ENCODE measurements at places on chromosomes 5 and 9.

- no peak for DNase-seq
Observed at GRCh38 chr5:143402553-143403333, 743 bp downstream of the NR3C1 start.

DNA sequence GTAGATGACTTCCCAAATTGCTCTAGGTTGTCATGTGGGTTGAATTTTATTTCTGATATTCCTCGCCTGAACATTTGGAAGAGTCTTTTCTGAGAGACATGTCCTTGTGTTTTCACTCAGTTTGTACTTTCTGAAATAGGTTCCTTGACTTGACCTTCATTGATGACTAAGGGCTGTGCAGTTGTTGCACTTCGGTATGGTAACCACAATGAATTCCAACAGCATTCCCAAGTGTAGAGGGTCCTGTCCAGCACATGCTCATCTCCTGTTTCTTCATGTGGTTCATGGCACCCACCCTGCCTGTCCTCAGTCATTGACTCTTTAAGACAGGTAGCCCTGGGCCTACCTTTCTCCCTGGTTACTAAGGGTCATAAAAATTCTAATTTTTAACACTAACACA, 527.8 kb downstream of the MTRR start:
- DNase-seq = peak; percentile 14

DNA sequence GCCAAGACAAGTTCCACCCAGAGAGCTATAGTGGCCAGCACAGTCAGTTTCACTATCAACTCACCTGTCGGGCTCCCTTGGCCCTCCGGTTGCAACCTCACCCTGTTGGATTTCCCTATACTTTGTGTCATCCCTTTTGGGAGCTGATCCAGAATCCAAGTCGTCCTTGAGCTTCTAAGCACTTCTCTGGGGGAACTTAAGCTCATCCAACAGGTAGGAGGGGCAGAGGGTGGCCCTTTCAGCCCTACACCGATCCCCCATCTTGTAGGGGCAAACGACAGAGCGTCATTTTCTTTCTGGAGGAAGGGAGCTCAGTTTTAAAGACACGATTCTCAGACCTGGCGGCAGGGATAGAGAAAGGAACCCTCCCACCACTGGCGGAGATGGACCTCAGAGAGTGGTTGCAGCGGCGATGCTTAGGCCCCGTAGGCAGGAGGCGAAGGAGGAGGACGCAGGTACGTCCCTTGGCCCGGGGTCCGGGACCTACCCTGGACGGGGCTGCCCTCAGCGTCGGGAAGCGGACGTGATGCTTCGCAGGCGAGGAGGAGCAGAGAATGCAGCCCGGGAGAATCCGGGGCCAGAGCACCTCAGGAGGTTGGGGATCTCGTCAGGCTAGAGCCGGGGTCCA, 519 bp downstream of the ZER1 start:
- DNase-seq = no peak

DNA sequence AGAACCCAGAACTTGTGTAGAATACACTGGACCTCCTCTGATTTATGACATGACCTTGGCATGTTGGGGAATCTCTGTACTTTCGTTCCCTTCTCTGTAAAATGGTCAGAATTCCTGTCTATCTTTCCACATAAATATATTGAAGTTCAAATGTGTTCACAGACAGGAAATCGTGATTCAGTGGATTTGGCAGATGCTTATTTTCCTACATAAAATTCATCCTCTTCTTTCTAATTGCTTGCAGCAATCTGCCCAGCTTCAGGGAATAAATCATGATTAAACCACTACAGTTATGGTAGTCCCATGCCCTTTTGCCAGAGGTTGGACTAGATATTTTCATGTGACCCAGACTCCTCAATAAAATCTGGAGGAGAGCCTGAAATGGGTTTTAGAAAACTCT, 52.1 kb upstream of the ARL15 start:
- DNase-seq = no peak

DNA sequence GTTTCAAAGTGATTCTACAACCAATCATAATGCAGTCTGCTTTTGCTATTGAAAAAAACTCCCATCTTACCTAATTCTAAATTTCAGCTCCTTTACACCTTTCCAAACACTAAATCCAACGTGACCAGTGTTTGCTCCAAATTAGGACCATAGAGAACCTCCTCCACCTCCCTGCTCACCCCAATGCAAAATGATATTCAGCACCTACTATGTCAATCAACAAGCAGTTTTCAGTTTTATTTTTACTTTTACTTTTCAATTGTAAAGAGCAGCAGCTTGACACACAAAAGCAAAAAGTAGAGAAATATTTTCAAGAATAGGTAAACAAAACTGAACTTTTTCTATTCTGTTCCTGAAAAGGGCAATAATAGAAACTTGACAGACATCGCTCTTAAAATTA, 3.4 kb downstream of the FAM13B start:
- DNase-seq = no peak

DNA sequence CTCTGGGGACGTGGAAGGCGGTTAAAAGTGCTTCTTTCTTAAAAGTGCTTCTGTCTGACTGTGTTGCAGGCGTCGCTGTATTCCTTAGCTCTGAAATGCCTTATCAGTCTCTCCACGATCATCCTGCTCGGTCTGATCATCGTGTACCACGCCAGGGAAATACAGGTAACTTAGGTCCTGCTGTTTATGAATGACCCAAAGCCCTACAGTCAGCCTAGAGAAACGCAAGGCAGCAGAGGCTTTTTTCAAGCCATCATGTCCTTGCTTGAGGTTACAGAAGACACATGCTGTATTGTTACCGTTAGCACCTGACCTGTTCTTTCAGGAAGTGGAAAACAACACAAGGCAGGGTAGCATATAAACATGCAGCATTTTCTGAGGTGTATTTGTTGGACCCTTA, 2.0 kb downstream of the KCNN2 start:
- DNase-seq = no peak

GRCh38 chr9:131982671-131983239, 96.9 kb downstream of the MED27 start:
- DNase-seq = no peak

DNA sequence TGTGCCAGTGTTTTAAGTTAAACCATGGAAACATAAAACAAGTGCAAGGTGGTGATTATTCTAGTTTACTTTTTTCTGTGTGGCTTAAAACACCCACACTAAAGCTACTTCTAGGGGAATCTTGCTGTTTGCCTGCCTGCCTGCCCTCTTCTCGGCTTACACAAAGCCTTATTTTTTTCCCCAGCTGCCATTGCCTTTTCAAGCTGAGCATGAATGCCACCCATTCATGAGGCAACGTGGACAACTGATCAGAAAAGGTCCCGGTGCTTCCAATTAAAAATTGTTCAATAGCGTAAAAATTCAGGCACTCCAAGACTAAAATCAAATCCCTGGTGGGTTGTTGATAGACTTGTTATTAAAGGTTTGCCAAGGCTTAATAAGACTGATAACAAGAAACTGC, 401.4 kb downstream of the TMEM161B start:
- DNase-seq = no peak

DNA sequence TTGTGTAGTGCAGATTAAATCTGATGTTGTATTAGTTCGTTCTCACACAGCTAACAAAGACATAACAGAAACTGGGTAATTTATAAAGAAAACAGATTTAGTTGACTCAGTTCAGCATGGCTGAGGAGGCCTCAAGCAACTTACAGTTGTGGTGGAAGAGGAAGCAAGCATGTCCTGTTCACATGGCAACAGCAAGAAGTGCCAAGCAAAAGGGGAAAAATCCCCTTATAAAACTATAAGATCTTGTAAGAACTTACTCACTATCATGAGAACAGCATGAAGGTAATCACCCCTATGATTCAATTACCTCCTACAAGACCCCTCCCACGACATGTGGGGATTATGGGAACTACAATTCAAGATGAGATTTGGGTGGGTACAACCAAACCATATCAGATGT, 238.6 kb upstream of the PRR16 start:
- no peak for DNase-seq

- no peak for DNase-seq
Observed at GRCh38 chr5:139524940-139525585, 36.1 kb upstream of the UBE2D2 start.

- no peak for DNase-seq
Observed at GRCh38 chr5:140806834-140807775, at the start of gene PCDHA4. TSS of gene PCDHA4 (plus strand) at chr5:140807068.

DNA sequence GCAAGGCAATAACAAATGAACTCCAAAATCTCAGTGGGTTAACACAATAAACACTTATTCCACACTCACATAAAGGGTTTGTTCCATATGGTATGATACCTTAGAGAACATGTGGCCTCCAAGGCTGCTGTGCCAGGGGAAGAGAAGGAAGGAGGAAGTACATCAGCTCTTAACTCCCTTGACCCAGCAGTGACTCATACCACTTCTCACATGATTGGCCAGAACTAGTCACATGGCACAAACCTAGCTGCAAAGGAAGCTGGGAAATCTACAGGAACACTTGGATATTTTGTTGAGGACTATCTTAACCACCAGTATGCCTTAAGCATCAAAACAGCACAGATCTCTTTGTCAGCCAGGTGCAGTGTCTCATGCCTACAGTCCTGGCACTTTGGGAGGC, 99.3 kb downstream of the SLIT3 start:
- DNase-seq = no peak

DNA sequence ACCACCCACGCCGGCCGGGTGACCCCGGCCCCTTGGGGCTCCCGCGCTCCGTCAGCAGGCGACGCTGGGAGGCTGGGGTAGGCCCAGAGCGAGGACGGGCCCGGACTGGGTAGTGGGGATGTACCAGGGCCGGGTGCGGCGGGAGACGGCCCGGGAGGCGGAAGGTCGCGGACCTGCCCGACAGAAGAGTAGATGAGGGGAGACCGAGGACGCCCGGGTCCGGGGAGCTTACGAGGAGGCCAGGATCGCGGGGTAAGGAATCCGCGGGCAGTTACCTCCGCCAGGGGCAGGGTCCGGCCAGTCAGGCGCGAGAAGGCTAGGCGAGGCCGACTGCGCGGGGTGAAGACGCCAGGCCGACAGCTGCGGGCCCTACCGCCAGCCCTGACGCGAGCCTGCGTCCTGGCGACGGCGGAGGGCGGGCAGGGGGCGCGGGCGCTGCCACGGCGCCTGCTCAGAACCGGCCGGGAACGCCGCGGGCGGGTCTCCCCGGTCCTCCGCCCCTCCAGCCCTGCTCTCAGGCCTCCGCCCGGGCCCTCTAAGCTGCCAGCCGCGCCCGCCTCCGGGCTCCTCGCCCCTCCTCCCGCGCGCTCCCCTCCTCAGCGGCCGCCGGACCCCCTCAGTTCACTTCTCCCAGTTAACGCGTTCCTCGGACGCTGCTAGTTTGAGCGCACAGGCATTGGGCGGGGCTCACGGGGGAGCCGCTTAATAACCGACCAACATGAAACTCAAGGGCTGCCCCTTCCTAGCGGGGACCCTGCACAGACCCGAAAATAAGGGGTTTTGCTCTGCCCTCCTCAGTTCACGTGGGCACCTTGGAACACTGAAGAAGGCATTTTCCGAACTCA, at the start of gene CPLANE1:
TSS of gene CPLANE1 (minus strand) at position 407 of the 845 bp plus-strand sequence. CDS start 1,678 bp downstream, outside the sequence.
- DNase-seq = no peak

DNA sequence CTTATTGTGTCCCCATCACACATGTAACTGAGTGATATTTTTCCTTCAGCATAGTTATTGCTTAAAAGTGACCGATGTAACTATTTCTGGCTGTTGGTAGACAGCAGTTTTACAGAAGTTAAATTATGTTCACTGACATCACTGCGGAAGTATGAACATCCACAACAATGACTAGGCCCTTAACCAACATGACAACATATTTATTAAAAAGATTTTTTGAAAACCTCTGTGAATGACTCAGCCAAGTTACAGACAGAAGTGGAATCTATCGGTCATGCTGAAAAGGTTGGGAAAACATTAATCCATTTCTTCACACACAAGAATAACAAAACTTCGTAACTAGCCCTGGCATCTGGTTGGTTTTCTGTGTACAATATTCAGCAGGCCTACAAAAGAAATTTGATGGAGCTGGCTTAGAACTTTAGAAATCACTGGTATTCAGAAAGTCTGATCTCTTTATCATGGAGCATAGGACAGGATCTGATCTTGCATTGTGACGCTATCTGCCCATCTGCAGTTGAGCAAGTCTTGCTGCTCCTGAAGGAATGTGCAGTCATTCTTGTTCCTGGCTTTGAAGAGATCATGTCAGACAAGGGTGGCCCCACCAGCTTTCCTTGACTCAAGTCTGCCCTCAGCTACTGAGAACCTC, 6.5 kb downstream of the GLIS3 start:
- DNase-seq = peak; percentile 92

- no peak for DNase-seq
Observed at GRCh38 chr5:179139936-179140235, 79.7 kb downstream of the ZNF354C start.

DNA sequence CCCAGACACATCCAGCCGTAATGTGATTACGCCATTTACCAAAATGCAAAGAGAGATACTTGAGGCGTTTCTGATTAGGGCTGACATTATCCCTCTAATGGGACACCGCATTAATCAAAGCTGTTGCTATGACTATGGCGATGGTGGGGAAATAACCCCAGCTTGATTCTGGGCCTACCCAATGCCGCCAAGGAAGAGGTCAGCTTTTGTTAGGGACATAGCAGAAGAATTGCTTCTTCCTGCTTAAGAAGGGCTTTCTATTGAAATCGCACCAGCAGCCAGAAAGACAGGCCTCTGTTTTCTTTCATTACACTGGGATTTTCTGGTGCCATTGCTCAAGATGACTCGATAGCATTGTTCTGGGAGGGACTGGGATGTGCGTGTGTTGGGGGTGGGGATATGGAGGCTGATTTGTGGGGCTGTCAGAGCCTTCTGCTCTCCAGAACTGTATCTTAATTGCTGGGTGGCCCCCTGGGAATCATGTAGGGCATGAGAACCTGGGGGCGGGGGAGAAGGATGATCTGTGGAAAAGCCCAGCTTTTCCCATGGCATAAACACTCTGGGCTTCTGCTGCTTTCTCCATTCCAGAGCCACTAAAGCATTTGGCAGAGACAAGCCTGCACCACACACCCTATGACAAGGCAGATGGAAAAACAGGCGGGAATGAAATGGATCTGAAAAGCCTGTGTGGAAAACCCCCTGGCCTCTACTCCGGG, 106.5 kb upstream of the RAD23B start:
- no peak for DNase-seq

- DNase-seq = no peak
Observed at GRCh38 chr9:125411171-125411756, 149.6 kb downstream of the GAPVD1 start.

DNA sequence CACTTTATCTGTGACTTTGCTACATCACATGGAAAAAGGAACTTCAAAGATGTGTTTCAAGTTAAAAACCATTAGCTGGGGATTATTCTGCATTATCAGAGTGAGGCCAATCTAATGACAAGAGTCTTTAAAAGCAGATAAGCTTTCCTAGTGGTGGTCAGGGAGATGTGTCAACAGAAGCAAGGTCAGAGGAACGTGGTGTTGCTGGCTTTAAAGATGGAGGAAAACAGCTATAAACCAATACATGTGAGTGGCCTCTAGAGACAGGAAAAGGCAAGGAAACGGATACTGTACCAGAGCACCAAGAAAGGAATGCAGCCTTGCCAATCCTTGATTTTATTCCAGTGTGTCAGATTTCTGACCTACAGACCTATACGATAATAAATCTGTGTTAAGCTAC, 204.2 kb downstream of the TAF11L14 start:
- no peak for DNase-seq

DNA sequence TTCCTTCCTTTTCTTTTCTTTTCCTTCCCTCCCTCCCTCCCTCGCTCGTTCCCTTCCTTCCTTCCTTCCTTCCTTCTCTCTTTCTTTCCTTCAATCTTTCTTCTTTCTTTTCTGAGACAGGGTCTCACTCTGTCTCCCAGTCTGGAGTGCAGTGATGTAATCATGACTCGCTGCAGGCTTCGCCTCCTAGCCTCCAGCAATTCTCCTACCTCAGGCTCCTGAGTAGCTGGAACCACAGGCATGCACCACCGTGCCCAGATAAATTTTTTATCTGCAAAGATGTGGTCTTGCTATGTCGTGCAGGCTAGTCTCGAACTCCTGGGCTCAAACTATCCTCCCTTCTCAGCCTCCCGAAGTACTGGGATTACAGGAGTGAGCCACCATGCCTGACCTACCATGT, 81.4 kb downstream of the SPATA31C2 start:
- no peak for DNase-seq

All from non-pigmented ciliary epithelial cell (primary cell).